Epithelial cell of umbilical artery (primary cell): ENCODE measurements at places on chromosomes 5 and 9. TPM values are rescaled to one million over a fixed set of nuclear protein-coding genes. Genes with fewer than 3 reads are reported as not detected.

Gene RANBP17
- total RNA-seq: 13.5 and 20.1 TPM in 2 replicates

Gene FAM221B
- not detected in 2 replicates for total RNA-seq

Gene SHISAL2B
- total RNA-seq: not detected in 2 replicates

Gene SLCO4C1
- under 0.01 TPM in 1 of 2 replicates, not detected in the other for total RNA-seq

Gene DNAI1
- total RNA-seq: not detected in 2 replicates

Gene PRSS3
- 15.6 and 29.9 TPM in 2 replicates for total RNA-seq

Gene IFNK
- total RNA-seq: not detected in 2 replicates

Gene IL33
- total RNA-seq: 72.0 and 78.3 TPM in 2 replicates

Gene WDR41
- 97.8 and 104 TPM in 2 replicates for total RNA-seq

Gene CDC20B
- under 0.01 TPM in 1 of 2 replicates, not detected in the other for total RNA-seq

Gene MPDZ
- 61.7 and 77.7 TPM in 2 replicates for total RNA-seq

Gene FOXD4L6
- 0.15 TPM in 1 of 2 replicates, not detected in the other for total RNA-seq

Gene POLR3G
- total RNA-seq: 13.6 and 20.1 TPM in 2 replicates

Gene PAEP
- total RNA-seq: not detected in 2 replicates

Gene PCDHGA5
- total RNA-seq: 0.30 and 0.32 TPM in 2 replicates
